RPMI7951 (cell line): ENCODE measurements at places on chromosomes 2 and 18.

GRCh38 chr2:98385050-98385699 lies 38.9 kb downstream of the CNGA3 start:
- peak; percentile 61 for DNase-seq

- DNase-seq: peak; percentile 69
Measured at GRCh38 chr2:190819840-190820301, 60.8 kb upstream of the GLS start.

GRCh38 chr18:28485210-28485801 lies 308.4 kb upstream of the CDH2 start:
- no peak for DNase-seq

GRCh38 chr2:190410166-190410565 lies 2.0 kb downstream of the MFSD6 start:
- no peak for DNase-seq

DNA sequence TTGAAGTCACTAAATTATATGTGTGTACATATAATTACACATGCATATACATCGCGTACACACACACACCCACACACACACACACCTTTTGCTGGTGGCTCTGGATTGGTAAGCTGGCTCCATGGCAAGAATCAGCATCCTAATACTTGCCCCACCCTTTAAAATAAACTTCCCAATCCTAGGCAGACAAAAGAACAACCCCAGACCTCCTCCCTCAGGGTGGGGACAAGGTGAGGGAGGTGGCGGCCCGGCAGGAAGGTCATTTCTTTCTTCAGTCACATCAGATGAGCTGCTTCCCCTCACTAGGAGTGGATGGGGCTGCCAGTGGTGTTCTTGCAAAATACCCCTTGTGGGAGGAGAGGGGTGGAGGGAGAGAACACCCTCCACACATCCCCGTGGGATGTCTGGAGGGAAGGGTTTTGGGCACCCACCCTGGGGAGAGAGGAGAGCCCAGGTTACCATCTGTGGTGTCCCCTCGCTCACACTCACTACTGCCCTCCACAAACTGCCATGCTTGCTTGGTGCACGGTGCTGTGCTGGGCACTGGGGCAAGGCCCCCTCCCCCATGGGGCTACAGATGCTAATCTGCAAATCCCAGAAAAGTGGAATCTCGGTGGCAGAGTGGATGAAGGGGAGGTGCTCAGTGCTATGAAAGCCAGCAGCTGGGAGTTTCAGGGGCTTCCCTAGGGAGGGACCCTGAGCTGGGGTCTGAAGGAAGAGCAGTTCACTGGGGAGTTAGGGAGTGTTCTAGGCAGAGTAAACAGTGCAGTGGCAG lies 64.0 kb downstream of the ODC1 start:
- DNase-seq: no peak

DNA sequence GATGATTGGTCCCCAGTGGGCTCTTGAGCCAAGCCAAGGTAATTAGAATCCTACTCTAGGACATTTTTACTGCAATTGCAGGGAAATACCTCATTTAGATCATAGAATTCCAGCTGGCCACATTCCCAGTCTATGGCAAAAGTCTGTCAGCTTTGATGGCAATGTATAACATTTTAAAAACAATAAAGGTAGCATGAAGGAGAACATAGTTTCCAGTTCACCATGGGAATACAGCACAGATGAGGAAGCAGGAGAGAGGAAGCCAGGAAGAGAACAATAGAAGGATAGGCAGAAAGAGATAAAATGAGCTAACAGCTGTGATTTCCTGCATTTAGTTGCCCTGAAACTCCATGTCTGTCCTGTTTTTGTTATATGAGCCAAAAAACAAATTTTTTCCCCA lies 897.3 kb upstream of the DDX18 start:
- DNase-seq: no peak

- DNase-seq: no peak
Measured at GRCh38 chr2:152473151-152473857, 138.3 kb downstream of the FMNL2 start.

DNA sequence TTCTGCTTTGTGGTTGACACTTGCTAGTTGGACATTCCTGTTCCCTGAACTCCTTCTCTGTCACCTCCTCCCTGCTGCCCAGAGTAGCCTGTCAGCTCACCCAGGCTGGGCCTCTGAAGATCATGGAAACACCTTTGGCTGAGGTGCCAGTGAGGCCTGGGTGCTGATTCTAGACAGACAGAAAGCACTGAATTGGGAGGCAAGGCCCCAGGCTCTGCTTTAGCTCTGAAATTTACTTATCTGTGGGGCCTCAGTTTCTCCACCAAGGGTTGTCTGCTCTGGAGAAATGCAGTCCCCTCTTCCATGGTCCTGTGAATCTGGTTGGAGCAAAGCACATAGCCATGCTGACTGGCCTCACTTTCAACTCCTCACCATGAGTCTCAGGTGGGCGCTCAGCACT lies 104.6 kb upstream of the SIX3 start:
- DNase-seq: no peak

DNA sequence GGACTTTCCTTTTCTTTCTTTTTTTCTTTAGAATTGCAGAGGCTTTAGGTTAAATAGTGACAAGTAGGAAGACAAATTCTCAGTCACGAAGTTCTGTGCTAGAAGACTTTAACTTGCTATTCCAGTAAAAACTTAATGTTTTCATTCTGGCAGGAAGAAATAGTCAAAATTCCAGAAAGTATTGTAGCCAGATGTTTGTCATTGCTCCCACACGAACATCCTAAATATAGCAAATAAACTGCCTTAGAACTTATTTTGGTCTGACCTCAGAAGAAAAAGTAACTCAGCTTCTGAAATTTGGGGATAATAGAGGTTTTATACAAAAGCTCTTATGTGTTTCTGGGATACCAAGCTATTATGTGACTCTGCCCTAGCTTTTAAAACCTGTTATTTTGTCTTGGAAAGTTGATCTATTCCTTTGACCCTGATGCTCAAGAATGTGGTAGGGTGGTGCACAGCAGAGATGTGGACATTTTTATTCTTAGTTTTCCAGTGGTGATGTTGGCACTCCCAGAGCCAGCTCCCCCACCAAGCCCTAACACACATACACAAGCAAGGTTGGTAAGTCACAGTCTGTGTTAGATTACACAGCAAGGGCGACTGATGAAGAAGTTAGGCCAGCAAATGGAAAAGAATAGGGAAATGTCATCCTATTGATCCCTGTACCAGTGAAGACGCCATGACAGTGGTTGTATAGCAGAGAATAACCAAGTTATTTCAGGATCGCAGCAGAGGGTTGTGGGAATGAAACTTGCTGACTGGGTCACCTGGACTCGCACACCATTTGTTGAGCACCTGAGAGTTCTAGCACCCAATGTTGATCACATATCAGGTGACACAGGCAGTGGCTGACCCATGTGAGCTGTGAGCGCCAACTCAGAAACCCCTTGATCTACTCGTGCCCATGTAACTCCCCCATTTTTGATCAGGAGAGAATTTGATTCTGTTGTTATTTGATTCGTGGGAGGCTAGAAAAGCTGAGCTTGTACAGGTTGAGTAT lies 23.7 kb downstream of the FARP2 start:
- peak; percentile 32 for DNase-seq

- DNase-seq: no peak
Measured at GRCh38 chr2:96987301-96987909, 1.0 kb upstream of the FAM178B start.

DNA sequence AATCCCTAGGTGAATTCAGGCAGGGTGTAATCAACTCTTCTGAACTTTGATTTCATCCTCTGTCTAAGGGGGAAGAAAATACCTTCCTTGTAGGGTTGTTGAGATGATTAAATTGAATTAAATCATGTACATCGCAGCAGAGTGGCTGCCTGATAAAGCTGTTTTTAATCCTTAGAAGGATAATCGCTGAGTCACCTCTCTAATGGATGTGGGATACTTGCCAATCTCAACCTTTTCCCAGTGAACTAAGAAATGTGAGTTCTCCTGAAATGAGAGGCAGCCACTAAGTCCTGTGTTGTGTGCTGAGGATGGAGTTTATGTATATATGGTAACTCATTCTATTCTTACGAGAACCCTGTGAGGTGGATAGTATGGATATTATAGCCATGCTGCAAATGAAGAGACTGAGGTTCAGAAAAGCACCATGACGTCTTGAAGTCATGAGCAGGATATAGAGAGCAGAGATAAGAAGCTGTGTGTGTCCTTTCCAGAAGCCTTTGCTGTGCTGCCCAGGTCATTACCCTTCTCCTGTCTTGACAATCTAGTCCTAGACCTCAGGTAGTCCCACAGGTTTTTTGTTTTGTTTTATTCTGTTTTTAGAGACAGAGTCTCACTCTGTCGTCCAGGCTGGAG lies 93.3 kb downstream of the HNRNPLL start:
- peak; percentile 86 for DNase-seq

DNA sequence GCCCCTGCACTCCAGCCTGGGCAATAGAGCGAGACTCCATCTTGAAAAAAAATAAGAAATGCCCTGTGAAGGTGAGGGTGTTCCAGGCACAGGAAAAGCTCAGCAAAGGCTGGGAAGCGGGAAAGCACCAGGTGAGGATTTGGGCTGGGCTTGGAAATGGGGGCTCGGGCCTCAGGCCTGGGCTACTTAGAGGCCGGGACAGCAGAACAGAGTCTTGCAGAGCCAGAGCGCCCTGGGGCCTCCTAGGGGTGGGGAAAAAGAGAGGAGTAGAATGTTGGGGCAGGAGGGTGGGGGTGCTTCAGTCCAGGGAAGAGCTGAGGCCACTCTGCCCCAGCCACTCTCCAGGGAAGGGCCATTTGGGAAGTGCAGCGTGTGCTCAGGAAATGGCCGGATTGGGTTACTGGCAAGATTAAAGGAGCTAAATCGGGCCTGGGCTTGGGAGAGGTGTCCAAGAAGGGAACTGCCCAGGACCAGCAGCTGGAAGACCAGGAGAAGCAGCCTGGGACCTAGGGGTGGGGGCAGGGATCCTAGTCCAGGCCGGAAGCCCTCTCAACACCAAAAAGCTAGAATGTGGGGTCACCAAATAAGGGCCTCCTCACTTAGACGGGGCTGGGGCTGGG lies 13.8 kb upstream of the DES start:
- no peak for DNase-seq

GRCh38 chr2:176479961-176480360 lies 210.7 kb downstream of the MTX2 start:
- DNase-seq: peak; percentile 68
